BJ (cell line): ENCODE measurements at places on chromosomes 11 and 22. TPM values are rescaled to one million over a fixed set of nuclear protein-coding genes. Genes with fewer than 3 reads are reported as not detected.

GRCh38 chr11:844693-845644 is 2.3 kb downstream of the TSPAN4 start:
- peak; percentile 80 for DNase-seq

DNA sequence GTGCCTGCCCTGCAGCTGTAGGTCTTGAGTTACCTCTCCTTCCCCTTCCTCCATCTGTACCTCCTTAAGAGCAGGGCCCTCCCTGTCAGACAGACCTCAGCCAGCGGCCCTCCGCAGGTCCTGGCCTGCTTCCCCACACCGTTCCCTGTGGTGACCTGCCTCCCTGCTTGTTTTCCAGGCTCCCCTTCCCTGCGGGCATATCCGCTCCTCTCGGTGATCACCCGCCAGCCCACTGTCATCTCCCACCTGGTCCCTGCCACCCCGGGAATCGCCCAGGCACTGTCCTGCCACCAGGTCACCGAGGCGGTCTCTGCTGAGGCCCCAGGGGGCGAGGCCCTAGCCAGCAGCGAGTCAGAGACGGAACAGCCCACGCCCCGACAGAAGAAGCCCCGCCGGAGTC is 60.9 kb downstream of the BARX2 start:
- DNase-seq, result no peak

- peak; percentile 30 for DNase-seq
Observed at GRCh38 chr22:29503811-29504372, 23.9 kb downstream of the NEFH start.

- DNase-seq, result no peak
Observed at GRCh38 chr11:6417907-6418556, 862 bp downstream of the APBB1 start.

DNA sequence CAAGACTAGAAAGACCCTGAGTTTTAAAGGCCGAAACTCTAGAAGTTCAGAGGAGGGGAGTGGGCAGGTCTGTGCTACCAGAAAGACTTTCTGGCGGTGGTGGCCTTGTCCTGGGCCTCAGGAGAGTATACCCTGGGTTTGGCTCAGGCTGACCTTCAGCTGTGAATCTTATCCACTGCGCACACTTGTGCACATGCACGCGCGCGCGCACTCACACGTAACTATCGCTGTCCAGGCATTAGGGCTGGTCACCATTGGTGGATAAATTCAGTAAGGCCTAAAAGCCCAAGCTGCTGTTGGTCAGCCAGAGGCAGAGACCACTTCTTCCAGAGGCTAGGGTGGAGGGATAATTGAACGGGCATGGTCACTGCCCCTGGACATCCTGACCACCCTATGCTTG is 25.1 kb downstream of the ARHGEF17 start:
- DNase-seq, result no peak

DNA sequence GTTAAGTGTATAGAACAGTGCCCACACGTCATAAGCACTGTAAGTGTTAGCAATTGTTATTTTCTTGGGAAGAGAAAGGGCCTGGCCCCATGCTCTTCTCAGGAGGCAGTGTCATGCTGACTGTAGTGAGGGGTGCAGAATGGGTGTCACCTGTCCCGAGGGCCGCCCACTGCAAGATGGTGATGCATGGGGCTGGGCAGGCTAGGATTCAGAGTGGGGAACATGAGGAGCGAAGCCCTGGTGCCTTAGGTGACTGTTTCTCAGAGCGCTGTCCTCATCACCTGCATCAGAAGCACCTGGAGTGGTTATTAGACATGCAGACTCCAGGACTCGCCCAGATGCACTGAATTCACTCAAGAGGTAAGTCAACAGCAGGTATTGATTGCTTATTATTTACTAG is 101.0 kb upstream of the PARVA start:
- DNase-seq, result no peak

DNA sequence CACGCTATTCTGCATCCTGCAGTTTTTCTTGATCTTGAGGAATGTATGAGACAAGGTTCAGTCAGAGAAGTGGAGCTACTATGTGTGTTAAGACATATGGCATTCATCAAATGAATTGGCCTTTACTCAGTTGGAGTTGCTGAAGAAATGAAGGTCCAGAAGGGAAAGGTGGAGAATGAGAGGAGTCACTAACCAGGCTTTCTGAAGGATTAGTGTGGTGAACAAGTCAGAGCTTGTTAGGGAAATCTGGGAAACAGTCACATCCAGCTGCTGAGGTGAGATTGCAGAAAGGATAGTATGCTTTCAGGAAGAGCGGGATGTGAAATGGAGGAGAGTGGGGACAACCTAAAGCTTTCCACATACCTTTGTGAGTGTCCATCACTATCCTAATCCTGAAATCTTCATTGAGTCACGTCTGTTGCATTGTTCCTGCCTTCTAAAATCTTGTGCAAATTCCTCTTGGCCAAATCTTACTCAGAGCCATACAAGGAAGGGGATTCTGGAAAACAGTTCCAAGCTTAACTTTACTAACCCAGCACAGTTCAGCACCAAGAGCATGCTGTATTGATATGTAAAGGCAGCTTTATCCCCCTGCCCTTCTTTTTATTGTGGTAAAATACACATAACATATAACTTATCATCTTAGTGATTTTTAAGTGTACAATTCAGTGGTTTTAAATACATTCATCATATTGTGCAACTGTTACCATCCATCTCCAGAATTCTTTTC is 11.4 kb upstream of the PITPNB start:
- DNase-seq, result no peak

GRCh38 chr22:45131749-45132148 is 32.0 kb upstream of the NUP50 start:
- DNase-seq, result no peak

- DNase-seq, result no peak
Observed at GRCh38 chr11:45960387-45961095, 38.1 kb downstream of the LARGE2 start.

- peak; percentile 47 for DNase-seq
Observed at GRCh38 chr11:27319072-27319471, 43.9 kb downstream of the CCDC34 start.

DNA sequence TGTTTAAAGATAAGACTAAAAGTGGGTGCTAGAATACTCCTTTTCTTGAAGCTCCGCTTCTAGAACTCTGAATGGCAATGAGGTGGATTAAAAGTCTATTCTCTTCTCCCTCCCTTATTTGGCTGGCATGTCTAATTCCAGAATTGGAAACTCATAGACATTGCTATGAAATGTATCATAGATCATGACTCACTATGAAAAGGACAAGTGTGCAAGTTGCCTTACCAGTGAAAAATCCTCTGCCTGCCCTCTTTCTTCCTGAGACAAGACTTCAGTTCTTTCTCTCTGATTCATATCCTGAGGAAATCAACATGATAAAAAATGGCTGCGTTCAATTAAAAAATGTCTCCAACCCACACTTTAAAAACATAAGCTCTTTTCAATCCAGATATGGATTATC is 73.2 kb upstream of the BLID start:
- peak; percentile 95 for DNase-seq

GRCh38 chr11:114326151-114326550 is 30.0 kb downstream of the NNMT start:
- no peak for DNase-seq

- DNase-seq, result no peak
Observed at GRCh38 chr22:49880281-49880680, 26.6 kb downstream of the ZBED4 start.

DNA sequence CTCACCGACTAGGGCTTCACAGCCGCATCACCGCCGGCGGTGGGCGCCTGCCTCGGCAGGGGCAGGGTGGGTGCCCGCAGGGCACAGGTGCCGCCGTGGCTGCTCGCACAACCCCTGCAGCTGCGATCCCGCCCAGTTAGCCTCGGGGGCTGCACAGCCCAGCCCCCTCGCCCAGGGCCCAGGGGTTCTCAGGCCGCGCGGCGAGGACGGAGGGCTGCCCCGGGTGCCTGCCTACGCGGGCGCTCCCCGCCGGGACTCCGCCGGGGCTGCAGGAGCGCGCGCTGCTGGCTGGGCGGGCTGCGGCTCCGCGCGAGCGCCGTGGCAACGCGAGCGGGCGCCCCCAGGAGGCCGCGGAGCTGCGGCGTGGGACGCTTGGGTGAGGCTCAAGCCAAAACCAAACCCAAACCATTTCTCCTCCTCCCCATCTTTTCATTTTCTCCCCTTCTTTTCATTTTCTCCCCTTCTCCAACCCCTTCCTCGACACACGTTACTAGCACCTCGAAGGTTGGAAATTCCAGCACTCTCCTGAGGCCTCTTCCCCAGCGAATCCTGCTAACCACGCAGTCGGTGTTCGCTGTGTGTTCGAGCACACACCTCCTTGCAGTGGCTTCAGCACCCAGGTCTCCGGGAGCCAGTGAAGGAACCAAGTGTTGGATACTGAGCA is at the start of gene MICAL3:
Gene MICAL3, minus strand, starts transcription at position 286 of the 664 bp plus-strand sequence. CDS start 117,749 bp downstream, outside the sequence.
- DNase-seq, result no peak

- no peak for DNase-seq
Observed at GRCh38 chr11:57787006-57787604, 25.5 kb downstream of the CTNND1 start.

- no peak for DNase-seq
Observed at GRCh38 chr11:84522331-84522730, 1104.8 kb downstream of the DLG2 start.

DNA sequence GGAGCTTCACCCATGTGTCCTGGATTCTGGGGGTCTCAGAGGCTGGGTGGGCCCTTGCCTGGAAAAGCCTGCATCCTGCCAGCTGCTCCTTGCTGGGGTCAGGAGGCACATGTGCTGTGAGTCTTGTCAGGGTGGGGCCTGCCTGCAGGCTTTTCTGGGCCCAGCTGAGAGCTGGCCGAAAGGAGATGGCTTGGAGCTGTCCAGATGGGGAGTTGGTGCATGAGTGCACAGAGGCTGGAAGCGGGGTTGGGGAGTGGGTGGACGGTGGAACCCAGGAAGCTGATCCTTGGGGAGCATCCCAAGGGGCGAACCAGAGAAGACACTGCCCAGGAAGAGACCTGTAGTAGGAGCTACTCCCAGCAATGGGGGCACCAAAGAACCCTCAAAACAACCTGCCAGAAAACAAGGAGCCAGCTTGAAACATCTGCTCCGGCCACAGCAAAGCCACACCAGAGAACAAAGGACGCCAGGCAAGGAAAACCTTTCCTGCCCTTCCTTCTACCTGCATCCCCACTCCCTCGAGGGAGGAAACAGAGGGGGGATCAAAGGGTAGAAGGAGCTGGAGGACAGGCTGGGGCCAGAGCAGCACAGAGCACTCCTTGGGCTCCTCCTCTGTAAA is 8.2 kb upstream of the KCTD17 start:
- no peak for DNase-seq

- no peak for DNase-seq
Observed at GRCh38 chr11:118791961-118792569, 1.1 kb upstream of the DDX6 start.

DNA sequence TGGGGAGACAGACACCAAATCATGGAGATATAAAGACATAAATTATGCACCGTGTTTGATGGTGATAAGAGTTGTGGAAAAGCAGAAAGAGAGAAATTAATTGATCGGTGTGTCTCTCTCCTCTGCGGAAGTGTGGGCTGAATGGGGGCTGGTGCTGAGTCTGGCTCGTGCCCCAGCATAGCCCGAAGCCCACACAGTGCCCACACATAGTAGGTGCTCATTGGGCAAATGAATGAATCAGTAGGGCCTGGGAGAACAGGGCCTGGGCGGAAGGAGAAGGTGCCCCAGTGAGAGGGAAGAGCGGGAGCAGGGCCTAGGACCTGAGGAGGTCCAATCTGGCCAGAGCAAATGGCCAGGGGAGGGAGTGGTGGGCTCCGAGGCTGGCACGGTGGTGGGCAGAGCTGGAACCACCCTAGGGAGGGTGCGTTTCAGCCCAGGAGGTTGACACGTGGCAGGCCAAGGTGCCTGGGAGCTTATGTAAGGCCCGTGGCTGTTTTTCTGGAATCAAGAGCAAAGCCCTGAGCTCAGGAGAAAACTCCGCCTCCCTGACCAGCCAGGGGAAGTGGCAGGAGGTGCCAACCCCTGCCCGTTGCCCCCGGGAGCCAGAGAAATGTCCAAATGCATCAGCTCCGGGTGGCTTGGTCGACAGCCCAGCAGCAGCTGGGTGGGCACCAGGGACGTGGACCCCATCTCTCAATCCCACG is 2.1 kb upstream of the CACNA1I start:
- DNase-seq, result no peak

GRCh38 chr11:63918507-63919191 is 1.7 kb upstream of the RCOR2 start:
- no peak for DNase-seq

DNA sequence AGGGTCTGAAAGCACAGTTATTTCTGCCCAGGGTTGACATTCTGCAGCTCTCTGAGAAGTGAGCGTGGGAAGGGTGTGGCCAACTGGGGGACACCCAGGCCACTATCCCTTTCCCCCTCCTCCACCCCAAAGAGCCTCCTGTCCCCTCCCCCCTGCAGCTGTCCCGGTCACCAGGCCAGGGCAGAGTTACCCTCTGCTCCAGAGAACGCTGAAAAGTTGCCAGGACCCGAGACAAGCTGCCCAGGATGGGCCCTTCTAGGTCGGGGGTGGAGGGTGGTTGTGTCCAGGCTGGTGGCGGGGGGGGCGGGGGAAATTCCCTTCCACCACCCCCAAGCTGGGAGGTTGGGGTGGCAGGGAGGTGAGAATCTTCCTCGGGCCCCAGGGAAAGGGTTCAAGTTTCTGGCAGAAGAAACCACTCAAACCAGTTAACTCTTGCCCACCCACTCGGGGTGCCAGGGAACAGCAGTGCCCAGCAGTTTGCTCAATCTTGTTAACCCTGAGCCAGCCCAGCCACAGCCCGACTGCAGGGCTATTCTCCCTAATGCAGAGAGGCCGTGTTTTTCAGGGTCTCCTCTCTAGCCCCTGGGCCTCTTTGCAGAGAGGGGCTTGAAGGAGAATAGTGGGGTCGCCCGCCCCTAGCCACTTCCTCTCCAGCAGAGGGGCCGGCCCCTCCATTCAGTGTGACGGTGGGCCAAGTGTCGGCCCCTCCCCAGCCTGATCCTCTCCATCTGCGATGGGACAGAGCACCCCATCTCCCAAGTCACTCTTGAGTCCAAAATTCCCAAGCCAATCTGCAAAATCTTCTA is 697 bp downstream of the LGALS1 start:
- no peak for DNase-seq

Gene USH1C
- polyA plus RNA-seq, result not detected in 2 replicates

Gene MAJIN
- polyA plus RNA-seq, result not detected in 2 replicates

Gene UPB1
- 0.09 and 0.10 TPM in 2 replicates for polyA plus RNA-seq

Gene SLC7A4
- polyA plus RNA-seq, result 0.27 and 0.29 TPM in 2 replicates

Gene BLID
- 0.16 and 0.37 TPM in 2 replicates for polyA plus RNA-seq

Gene TRIM64
- polyA plus RNA-seq, result not detected in 2 replicates

Gene BARX2
- polyA plus RNA-seq, result not detected in 2 replicates

Gene C22orf31
- polyA plus RNA-seq, result not detected in 2 replicates

Gene LRRC74B
- not detected in 2 replicates for polyA plus RNA-seq

Gene PNPLA5
- polyA plus RNA-seq, result not detected in 2 replicates

Gene ANO1
- polyA plus RNA-seq, result 0.10 TPM in 1 of 2 replicates, not detected in the other

Gene IGF2
- polyA plus RNA-seq, result 20.3 and 20.4 TPM in 2 replicates
